Stimulated activated CD8-positive, alpha-beta memory T cell treated with anti-CD3 and anti-CD28 coated beads, Interleukin-7, amount 100 ng/mL, for 1 hour (primary cell): ENCODE measurements at places on chromosomes 12 and 14.
A peak's percentile ranks its signal among the peaks of the same experiment; 100 is the strongest.

- no peak for DNase-seq
Measured at GRCh38 chr12:113054948-113055486, 1.5 kb upstream of the DTX1 start.

DNA sequence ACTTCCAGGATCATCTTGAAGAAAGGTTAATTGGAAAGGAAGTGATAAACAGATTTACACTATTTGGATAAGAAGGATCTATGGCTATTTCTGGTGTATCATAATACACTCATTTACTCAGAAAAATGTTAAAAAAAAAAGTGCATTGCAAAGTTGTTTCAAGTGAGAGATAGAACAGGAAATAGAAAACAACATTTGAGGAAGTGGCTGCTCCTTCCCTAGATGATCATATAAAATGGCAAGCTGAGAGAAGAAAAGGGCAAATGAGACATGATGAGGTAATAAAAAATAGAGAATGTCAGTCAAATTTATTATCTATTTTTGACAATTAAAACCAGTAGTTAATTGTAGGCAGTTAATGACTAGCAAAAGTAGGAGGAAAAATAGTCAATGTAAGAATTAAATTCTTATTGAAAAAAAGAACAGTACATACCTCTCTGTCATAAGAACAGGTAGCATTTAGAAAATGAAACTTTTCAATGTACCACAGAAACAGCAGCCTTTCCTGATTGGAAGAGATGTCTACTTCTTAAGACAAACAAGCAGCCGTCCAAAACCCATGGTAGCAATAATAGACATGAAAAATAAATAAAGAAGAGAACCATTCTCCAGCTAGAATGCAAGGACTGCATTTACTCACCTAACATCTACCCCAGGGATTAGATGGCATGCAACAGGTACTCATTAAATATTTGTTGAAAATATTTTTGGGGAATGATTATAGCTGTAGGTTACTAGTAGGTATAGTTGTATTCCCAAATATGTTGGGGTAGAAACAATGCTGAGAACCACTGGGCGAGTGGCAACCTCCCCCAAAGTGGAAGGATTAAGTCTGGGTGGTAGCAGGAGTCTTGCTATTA is 63.9 kb upstream of the GRIP1 start:
- DNase-seq = no peak

DNA sequence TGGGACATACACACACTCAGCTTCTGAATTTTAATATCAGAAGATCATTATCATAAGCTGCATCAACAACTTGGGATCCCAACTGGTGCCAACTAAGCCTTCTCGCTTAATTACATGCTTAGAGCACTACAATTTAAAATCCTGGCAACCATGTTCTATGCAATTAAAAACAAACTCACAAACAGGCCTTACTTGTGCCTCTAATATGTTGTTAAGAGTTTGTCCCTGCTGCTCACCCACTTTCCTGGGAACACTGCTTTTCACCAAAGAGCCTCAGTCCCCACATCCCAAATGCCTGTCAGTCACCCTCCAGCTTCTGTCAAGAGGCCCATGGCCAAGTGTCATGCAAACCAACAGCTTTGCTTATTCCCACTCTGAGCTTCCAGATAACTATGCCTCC is 69.7 kb downstream of the TTC9 start:
- DNase-seq = no peak

- no peak for DNase-seq
Measured at GRCh38 chr12:110965574-110965973, 45.2 kb upstream of the MYL2 start.

DNA sequence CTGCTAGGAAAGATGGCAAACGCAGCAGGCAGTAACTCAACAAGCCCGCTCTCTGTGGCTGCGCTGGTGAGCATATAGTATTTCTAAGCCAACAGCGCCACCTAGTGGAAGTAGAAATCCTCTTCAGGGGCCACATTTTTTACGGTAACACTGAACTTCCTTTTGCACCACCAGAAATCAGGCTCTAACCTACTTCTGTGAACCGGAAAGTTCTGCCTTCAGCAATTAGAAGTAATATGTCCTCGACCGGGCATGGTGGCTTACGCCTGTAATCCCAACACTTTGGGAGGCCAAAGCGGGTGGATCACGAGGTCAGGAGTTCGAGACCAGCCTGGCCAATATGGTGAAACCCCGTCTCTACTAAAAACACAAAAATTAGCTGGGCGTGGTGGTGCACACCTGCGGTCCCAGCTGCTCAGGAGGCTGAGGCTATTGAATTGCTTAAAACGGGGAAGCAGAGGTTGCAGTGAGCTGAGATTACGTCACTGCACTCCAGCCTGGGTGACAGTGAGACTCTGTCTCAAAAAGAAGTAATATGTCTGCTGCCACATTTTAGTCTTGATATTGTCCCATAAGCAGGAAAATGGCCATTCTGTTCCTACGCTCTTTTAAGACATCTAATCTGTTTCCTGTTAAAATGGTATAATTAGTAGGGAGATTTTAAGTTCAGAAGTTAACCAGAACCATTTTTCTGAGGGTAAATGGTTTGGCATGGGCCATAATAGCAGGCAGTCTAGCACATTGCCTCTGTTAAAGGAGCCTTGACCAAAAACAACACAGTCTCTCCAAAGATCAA is 26.8 kb downstream of the APOBEC1 start:
- DNase-seq = peak; percentile 50

- no peak for DNase-seq
Measured at GRCh38 chr14:100780646-100781355, 45.1 kb upstream of the MEG3 start.

- DNase-seq = no peak
Measured at GRCh38 chr14:65159281-65160062, 57.2 kb upstream of the MAX start.

DNA sequence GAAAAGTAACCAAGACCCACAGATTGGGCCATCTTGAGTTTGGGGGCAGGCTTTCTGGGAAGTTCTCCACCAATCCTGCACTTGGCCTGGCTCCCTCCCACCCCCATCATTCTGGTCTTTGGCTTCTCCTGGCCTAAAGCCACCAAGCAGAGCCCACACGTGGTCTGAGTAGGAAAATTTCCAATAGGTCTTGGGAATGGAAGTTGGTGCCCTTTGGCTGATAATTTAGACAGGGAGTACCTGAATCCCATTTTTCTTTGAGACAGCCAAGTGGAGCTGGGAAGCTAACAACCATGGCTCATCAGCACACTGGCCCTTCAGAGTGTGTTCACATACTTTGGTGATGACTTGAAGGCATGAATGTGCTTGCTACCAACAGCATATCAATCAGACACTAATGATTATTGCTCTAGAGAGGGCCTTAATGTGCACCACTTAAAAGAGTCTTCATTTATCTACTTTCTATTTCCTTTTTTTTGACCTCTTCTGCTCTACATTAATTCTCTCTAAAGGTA is 156.0 kb downstream of the EGLN3 start:
- DNase-seq = no peak

GRCh38 chr12:105986779-105987684 is 151.7 kb downstream of the NUAK1 start:
- no peak for DNase-seq

DNA sequence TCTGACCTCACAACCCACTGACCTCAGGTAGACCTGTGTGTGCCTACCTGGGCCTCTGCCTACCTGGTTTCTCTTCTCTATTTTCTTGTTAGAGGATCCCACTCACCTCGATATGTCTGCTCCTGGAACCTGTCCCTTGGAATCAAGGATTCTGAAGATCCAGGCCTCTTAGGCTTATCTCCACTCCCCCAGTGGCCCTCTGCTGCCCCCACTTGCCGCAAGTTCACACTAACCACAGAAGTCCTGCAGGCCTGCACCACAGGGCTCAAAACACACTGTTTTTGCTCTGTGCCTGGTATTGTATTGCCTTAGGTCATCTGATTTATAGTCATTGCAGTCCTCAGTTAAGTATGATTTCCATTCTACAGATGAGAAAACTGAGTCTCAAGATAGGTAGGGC is 15.3 kb upstream of the NRXN3 start:
- DNase-seq = no peak

DNA sequence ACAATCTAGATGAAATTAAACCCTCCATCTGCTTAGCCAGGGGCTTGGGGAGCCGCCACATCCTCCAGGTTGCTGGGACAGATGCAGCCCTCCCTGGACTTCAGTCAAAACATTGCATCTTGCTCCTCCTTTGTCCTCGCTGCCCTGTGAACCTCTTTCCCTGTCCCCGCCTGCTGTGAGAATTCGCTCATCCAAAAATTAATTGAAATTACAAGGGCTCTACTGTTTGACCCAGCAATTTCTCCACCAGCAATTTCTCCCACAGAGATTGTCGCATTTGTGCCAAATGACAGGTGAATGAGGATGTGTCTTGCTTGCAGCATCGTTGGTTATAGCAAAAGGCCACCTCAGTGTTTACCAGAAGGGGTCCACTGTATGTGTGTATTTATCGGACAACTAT is 5.0 kb upstream of the POP5 start:
- DNase-seq = no peak

GRCh38 chr14:80213602-80214001 is 2.3 kb upstream of the DIO2 start:
- no peak for DNase-seq
